ENCODE measurements at places on chromosomes 3 and 15.
A peak's percentile ranks its signal among the peaks of the same experiment; 100 is the strongest.

DNA sequence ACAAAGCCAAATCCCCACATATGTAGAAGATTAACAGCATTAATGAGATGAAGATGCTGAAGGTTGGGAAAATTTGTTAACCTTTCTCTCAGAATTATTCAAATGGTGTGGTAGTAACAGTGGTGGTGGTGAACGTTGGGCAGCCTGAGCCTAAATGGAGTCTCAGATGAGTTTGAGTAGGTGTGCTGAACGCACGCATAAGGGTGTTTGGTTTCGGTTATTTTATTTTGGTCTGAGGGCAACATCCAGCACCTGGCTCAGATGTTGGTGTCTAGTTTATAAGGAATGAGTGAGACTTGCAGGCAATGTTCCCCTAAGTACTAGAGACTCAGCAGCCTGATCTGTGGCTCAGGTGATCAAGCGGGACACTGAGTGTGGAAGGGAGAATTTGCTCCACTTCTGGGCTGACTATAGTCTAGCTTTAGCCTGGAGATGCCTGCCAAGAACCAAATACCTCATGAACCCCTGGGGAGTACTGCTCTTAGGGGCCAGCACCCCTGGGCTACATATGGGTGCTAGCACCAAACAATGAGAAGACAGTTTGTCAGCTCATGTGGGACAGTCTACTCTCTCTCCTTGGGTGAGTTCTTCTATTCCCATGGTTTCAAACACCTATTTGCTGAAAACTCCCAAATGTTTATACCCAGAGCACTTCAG lies 39.5 kb upstream of the ATP2C1 start:
- no peak for DNase-seq

- no peak for DNase-seq
Measured at GRCh38 chr3:114231616-114232015, 5.8 kb downstream of the ZNF80 start.

GRCh38 chr3:134075568-134075825 lies 45.8 kb upstream of the SLCO2A1 start:
- DNase-seq, result no peak

- DNase-seq, result no peak
Measured at GRCh38 chr15:50718700-50719125, 32.1 kb upstream of the TRPM7 start.

DNA sequence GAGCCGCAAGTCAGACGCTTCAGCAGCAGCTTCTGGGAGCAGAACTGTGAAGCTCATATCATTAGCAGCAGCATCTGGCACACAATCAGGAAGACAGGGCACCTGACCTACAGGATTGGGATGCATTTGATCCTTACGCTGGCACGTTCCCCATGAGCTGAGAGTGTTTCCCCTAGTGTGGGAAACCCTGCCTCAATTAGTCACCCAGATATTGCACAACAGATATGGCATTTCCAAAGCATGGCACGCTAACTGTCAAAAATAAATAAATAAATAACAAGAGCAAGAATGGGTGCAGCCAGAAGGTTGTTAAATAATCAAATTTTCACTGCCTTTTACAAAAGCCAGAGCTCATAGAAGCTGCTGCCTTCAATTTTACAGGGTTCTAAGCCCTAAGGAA lies 189.6 kb upstream of the THBS1 start:
- DNase-seq, result no peak

- DNase-seq, result no peak
Measured at GRCh38 chr3:122077293-122078234, 22.4 kb downstream of the CD86 start.

GRCh38 chr3:123371859-123372685 lies 76.8 kb downstream of the ADCY5 start:
- no peak for DNase-seq

DNA sequence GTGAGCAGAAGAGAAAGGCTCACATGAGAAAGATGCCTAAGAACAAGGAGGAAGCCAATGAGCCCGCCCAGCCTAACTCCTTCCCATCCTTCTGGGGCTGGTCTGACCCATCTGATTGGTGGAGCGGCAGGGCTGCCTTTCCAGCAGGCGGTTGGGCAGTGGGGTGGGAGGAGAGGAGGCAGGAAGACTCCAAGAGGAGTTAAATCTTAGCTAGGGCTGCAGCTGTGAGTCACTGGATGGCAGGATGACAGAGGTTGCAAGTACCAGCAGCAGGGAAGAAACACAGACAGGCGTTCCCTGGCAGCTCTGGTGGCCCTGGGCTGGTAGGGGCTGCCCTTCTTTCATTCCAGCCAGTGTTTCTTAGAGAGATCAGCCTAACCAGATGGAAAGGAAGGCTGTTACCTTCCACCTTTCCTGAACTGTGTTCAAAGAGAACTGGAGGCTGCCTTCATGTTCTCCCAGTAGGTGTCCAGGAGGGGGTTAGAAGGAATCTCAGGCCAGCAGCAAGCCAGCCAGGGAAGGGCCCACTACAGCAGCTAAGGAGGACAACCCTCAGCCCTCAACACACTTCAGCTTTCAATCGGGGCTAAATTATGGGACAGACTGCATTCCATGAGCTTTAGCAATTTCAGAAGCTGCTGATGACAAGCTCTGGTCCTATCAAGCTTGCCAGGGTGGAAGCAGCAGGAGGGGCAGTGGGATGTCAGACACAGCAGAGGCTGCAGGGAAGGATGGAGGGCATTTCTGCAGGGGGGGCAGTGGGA lies 50.3 kb downstream of the CHSY1 start:
- peak; percentile 75 for DNase-seq

- no peak for DNase-seq
Measured at GRCh38 chr3:59746585-59746984, 696.8 kb upstream of the CFAP20DC start.

DNA sequence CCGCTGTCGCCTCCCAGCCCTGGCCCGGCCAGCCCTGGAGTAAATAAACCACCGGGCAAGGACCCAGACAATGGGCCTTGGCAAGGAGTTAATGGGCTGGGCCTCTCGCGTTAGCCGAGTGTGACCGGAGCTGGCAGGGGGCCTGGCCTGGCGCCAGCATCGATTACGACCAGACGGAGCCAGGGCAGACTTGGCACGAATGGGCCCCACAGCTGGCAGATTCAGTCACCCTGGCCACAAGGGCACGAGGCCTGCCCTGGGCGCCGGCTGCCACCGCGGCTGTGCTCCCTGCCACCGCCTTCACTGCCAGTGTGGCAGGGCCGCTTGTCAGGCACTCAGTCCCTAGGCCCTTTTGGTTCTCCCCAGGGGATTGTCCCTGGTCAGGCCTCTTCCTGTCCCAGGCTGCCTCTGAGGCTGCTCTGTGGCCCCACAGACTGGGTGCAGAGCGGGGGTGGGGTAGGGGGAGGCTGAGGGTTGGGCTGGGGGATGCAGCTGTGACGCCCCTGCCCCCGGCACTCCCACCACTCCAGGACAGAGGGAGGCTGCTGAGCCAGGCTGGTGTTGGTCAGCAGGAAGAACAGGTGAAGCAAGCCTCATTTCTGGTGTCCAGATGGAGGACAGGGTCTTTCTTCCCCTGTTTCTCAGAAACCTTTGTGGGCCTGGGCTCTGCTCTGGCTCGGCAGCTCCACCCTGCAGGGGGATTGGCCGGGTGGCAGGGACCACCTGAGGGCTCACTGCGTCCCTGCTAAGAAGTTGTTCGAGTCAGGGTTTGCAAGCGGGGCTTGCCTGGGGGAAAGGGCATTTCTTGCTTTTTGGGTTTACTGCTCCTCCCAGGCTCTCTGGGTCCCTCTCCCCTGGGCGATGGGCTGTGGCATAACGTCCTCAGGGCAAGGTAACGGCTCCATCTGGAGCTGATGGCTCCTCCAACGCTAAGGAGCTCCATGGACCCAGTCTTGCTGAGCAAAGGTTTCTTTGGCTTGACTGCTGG lies 30.5 kb upstream of the SRP14 start:
- DNase-seq, result peak; percentile 97

DNA sequence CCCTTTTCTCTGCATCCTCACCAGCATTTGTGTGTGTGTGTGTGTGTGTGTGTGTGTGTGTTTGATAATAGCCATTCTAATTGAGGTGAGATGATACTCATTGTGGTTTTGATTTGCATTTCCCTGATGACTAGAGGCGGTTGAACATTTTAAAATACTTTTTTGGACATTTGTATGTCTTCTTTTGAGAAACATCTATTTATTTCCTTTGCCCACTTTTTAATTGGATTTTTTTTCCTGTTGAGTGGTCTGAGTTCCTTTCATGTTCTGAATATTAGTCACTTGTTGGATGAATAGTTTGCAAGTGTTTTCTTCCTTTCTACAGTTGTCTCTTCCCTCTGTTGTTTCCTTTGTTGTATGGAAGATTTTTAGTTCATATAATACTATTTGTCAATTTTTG lies 54.3 kb upstream of the THSD4 start:
- no peak for DNase-seq

- no peak for DNase-seq
Measured at GRCh38 chr3:43790060-43790459, 99.3 kb downstream of the ABHD5 start.

DNA sequence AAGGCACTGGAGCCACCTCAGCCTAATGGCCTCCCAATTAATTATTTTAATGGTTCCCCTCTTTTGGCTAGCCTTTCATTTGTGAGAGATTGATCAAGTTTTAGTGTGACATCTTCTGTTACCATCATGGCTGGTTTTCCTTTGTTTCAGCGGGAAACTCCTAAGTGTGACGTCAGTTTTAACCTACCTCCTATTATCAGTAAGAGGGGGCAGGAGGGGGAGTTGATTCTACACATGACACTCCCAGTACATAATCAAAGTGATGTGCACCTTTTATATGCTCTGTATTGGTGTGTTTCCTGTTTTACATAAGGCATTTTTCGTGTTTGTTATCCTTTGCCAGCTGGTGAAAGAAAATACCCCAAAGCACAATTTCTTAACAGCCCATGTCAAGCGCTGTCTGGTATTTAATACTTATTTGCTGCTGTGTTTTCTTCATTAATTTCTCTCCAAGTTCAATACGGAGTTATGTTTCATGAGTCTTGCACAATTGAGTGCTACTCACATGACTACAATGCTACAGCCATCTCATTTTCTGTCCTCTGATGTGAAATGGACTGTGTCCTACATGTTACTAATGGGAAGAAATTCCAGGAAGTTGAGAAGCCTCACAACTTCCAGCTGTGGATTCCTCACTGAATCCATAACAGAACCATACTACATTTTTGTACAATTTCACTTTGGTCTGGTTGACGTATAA lies 52.2 kb upstream of the POLR2M start:
- DNase-seq, result no peak

GRCh38 chr3:116285781-116286421 lies 159.4 kb downstream of the LSAMP start:
- DNase-seq, result no peak

DNA sequence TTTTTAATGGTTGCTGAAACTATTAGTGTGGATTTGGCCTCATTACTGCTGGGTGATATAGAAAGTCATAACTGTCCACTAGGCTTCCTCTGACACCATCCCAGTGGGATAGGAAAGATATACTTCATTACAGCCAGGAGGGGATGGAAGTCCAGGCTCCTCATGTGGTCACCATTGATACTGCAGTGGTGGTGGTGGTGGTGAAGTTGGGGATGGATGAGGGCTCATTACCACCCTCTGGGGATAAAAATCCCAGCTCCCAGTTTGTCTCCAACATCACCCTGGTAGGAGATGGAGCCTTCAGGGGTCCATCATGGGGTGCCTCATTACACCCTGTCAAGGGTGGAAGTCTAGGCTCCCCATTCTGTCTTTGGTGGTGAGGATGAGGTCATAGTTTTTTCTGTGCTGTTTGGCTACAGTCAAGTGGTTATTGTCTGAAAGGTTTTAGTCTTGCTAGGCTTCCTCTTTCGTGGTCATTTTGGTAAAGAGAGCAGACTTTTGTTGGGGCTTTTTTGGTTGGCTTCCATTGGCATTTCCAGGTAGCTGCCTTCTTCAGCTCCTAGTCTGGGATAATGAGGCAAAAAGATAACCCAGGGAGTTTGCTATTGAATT lies 30.1 kb upstream of the FILIP1L start:
- no peak for DNase-seq

- DNase-seq, result peak; percentile 34
Measured at GRCh38 chr3:52367891-52368880, 52.1 kb downstream of the DNAH1 start.

GRCh38 chr3:171267104-171267503 lies 193.1 kb downstream of the TNIK start:
- DNase-seq, result no peak

GRCh38 chr15:45684533-45684932 lies 49.7 kb downstream of the SQOR start:
- DNase-seq, result no peak

GRCh38 chr3:58022490-58022889 lies 14.3 kb downstream of the FLNB start:
- no peak for DNase-seq

GRCh38 chr15:27330326-27330725 lies 359.3 kb downstream of the GABRG3 start:
- DNase-seq, result no peak

DNA sequence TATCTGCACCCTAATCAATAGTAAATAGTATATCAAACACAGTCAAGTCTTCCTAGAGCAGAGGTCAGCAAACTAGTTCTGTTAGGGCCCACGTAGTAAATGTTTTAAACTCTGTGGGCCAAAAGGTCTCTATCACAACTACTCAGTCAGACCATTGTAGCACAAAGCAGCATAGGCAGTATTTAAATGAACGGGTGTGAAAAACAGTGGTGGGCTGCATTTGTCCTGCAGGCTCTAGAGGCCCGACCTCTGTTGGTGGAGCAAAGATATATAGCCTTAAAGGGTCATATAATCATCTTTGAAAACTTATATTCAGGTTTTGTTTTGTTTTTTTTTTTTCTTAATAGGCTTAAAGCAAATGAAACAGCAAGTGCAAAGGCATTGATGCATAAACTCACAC lies 326.4 kb upstream of the TRIM42 start:
- no peak for DNase-seq

DNA sequence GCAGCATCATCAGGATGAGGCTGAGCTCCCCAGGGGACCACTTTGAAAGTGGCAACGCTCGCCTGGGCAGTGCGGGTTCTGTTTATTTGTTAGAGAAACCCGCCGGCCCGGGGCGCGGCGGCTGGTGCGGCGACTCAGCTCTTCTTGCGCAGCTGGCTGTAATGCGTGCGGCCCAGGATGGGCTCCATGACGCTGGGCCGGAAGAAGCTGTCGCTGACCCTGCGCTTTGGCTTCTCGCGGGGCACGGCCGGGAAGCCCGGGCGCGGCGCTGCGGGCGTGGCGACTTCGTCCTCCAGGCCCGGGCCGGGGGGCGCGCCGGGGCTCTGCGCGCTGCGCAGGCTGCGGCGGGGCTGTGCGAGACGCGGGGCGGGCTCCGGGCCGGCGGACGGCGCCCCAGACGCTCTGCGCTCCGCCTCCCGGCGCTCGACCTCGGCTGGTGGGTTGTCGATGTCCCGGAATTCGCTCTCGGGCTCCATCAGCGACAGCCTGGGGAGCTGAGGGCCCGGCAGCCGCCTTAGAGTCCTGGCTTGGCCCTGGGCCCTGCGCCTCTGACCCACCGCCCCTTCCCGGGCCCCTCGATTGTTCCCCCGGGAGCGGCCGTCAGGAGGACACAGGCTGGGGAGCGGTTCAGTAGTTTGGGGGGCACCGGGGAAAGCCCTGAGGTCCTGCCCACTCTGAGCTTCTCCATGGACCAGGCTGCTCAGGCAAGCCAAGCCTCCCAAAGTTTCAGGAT lies 10.3 kb upstream of the KIF7 start:
- peak; percentile 18 for DNase-seq

GRCh38 chr3:190265796-190266195 lies 56.5 kb downstream of the CLDN1 start:
- no peak for DNase-seq
